ENCODE measurements at places on chromosomes 11 and 22. TPM values are rescaled to one million over a fixed set of nuclear protein-coding genes. Genes with fewer than 3 reads are reported as not detected.
A peak's percentile ranks its signal among the peaks of the same experiment; 100 is the strongest.

Gene LRRC75B
- 0.60 TPM for total RNA-seq

Gene AIFM3
- total RNA-seq = 0.39 TPM

Gene TMEM25
- 4.2 TPM for total RNA-seq

Gene TREH
- total RNA-seq = not detected

Gene C11orf87
- not detected for total RNA-seq

Gene CCDC83
- total RNA-seq = not detected

Gene RBM4
- total RNA-seq = 126 TPM

DNA sequence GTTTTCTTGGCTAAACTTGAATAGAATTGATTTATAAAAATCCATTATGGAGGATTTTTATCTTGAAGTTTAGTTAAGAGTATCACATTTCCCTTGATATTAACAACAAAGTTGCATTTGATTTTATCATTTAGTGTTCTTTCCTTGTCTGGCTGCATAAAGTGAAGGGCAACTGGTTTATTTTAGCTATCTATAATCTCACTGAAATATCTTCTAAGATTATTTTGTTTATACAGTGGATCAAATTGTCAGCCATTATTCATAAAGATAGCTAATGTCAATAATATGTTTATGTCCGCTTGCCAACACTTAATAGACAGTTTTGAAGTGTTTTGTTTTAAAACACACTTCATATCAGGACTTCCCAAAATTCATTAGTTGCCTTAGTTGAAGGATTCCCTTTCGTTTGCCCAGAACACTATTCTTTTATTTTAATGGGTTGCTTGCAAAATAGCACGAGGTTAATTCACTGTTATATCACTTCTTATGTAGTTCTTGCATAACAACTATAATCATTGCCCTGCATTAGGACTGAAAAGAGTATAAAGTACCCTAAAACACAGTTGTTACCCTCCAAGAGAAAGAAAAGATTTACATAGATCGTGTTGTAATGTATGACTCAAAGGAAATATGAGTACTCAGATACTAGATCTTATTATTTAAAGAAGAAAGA, 73.0 kb downstream of the MSANTD4 start:
- DNase-seq = no peak

GRCh38 chr22:36253523-36254490, 874 bp downstream of the APOL1 start:
- peak; percentile 27 for DNase-seq

DNA sequence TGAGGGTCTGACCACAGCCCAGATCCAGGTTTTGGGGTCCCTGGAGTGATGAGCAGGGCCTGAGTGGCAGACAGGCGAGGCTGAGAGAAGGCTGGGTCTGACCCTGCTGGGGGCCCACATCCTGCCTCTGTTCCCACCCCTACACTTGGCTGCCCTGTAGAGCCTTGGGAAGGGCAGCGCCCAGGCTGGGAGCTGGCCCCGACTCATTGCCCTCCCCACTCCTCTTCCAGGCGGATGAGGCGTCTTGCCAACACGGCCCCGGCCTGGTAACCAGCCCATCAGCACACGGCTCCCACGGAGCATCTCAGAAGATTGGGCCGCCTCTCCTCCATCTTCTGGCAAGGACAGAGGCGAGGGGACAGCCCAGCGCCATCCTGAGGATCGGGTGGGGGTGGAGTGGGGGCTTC, 4.9 kb downstream of the DERL3 start:
- no peak for DNase-seq

DNA sequence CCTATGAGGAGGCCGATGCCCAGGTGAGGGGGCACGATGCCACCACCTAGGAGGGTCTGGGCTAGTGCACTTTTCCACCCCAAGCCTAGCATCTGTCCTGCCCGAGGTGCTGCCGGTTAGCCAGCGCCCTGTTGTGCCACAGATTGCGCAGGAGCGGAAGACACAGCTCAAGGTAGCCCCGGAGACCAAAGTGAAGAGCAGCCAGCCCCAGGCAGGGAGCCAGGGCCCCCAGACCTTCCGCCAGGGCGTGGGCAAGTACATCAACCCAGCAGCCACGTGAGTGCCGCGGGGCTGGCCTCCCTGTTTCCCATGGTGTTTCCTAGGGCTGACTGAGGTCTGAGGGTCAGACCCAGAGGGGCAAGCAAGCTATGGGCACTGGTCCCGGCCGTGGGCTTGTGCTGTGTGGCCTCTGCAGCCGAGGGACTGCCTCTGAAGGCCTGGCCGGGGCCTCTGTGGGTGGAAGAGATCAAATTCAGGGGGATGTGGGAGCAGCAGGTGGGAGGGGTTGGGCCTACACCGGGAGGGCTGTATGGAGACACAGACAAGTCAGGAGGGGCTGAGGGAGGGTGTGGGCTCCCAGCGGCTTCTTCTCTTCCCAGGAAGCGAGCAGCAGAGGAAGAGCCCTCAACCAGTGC, 29.1 kb downstream of the PPIL2 start:
- DNase-seq = no peak

DNA sequence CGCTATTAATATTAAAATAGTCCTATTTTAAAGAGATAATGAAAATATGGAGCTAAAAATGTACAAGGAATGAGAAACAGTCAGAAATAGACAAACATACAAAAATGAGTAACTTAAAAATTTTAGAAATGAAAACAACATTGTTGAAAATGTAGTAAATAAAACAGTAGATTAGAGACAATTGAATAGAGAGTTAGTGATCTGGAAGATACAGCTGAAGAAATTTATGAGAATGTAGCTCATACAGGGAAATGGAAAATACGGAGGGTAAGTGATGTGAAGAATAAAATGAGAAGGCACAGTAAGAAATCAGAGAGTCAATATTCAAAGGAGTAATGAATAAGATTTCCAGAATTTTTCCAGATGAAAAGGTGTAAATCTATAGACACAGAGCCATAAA, 424.8 kb downstream of the SOX6 start:
- DNase-seq = no peak

DNA sequence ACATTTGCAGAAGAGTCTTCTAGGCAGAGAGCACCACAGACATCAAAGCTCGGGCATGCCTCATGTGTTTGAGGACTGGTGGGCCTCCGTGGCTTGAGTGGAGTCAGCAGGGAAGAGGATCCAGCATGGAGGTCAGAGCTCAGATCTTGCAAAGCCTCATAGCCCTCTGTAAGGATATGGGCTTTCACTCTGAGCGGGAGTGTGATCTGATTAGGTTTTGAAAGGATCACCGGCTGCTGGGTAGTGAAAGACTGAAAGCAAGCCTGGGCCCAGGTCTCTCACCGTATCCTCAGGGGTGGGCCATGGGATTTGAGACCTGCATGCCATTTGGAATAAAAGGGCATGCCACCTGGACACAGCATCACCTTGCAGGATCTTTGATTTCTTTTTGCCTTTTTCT, 112.7 kb downstream of the TEAD1 start:
- DNase-seq = no peak

DNA sequence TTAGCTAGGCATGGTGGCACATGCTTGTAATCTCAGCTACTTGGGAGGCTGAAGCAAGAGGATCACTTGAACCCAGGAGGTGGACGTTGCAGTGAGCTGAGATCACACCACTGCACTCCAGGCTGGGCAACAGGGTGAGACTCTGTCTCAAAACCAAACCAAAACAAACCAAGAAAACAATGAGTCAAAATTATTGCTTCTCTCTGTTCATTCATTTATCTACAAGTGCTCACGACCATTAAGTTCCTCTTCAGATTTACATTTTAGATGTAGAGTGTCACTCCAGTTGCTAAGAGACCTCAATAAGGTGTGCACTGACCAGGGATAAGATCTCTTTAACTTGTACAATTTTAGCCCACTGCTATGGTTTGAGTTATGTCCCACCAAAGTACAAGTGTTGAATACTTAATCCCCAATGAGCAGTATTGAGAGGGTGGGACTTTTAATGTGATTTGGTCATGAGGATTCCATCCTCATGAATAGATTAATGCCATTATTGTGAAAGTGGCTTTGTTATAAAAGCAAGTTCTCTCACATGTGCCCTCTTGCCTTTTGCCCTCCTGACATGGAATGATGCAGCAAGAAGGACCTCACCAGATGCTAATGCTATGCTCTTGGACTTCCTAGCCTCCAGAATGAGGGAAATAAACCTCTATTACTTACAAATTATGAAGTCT, 7.8 kb downstream of the HNRNPUL2 start:
- no peak for DNase-seq

DNA sequence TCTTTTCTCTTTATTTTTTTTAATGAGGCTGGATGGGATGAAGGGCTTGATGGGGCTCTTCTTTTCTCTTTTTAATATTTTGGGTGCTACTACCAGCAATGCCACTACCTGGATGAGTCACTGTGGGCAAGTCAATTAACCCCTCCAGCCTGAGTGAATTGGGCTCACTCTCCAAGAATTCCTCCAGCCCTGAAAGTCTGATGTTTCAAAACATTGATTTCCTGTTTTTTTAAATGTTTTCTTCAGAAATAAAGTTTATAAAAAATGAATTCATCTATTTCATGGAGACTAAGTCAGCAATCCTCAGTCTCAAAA, 812 bp upstream of the OR5A2 start:
- no peak for DNase-seq

- DNase-seq = peak; percentile 97
Measured at GRCh38 chr11:27209562-27210005, 153.4 kb downstream of the CCDC34 start.

DNA sequence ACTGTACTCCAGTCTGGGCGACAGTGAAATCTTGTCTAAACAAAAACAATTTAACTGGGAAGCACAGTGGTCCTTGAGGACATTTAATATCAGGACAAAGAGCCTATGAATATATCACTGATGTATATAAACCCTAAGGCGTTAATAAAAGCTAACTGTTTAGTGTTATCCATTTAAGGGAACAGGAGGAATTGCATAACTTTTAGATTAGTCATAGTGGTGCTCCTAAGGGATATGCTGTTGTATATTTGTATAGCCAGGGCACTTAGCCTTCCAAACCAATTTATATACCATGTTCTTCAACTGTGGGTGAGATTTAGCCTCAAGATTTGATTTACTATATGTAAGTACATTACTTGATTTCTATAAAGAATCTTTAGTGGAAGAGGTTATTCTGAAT, 3.0 kb upstream of the CHEK1 start:
- peak; percentile 72 for DNase-seq

- peak; percentile 79 for DNase-seq
Measured at GRCh38 chr11:119120639-119121007, 757 bp upstream of the HINFP start.

DNA sequence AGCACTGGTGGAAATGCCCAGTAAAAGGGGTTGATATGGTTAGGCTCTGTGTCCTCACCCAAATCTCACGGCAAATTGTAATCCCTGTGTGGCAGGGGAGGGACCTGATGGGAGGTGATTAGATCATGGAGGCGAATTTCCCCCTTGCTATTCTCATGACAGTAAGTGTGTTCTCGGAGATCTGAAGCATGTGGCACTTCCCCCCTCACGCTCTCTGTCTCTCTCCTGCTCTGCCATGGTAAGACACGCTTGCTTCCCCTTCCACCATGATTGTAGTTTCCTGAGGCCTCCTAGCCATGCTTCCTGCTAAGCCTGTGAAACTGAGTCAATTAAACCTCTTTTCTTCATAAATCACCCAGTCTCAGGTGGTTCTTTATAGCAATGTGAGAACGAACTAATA, 37.4 kb downstream of the PACSIN2 start:
- DNase-seq = no peak

GRCh38 chr22:39643311-39644083, 72.9 kb downstream of the CACNA1I start:
- DNase-seq = no peak

DNA sequence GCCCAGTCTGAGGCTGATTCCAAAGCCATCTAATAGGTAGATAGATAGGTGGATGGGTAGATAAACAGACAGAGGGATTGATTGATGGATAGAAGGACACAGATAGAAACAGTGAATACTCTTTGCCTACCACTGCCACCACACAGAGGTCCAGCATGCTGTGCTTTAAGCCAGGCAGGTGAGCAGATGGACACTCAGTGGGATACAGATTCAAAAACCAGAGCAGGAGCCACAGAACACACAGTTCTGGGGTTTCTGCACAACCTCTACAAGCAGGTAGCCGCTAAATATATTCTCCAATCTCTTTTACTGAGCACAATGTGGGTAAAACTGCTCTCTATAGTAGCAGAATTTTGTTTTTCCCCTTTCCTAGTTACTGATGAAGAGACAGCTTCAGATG, 20.5 kb upstream of the JHY start:
- no peak for DNase-seq

DNA sequence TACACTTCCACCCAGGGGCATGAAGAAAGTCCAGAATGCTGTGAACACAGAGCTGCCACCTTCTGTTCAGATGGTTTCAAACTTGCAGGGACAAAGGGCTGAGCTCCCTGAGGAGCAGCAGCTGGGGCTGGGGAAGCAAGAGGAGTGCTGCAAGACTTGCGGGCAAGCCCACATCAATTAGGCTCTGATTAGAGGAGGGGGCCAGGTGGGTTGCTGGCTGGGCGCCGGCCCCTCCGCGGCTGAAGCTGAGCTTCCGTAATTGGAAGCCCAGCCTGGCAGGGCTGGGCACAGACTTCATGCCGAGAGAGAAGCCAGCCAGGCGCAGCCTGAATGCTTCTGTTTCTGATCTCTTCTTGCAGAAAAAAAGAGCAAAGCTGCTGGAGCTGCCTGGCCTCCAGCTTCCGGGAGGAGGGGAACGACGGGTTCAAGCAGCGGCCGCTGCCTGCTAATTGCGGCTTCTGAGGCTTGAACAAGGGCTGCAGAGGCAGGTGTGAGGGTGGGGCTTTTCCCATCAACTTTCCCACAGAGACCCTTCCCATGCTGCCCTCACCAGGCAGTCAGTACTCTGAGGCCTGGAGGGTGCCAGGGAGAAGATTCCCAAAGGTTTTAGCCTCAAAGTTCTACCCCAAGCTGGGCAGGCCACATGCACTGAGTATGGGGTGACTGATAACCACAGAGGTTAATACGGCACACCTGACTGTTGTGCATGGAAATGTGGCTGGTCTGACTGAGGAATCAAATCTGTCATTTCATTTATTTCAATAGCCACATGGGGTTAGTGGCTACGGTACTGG, 91.1 kb upstream of the LMO1 start:
- DNase-seq = no peak
